Activated CD4-positive, alpha-beta T cell treated with anti-CD3 and anti-CD28 coated beads, Interleukin-2, amount 50 U/mL, for 4 hours (primary cell): ENCODE measurements at places on chromosomes 2 and 18.

- DNase-seq, result no peak
Measured at GRCh38 chr2:193583638-193584400, 1389.1 kb upstream of the TMEFF2 start.

DNA sequence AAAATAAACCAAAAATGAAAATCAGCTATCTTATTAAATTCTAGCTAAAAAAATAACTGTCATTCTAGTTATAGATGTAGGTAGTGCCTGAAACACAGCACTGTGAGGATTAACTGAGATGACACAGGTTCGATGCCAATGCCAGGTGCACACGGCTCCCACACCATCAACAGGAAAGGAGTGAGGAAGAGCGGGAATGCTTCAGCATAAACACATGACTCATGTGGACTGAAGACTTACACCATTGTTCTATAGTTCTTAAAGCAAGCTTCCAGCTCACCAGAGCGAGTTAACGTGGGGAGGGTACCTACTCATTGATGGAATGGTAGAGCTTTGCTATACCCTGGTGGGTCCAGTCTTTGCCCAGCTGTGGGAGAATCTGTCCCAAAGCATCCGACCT is 76.7 kb downstream of the EMILIN2 start:
- DNase-seq, result no peak

GRCh38 chr2:17912266-17912691 is 33.8 kb downstream of the KCNS3 start:
- DNase-seq, result no peak

DNA sequence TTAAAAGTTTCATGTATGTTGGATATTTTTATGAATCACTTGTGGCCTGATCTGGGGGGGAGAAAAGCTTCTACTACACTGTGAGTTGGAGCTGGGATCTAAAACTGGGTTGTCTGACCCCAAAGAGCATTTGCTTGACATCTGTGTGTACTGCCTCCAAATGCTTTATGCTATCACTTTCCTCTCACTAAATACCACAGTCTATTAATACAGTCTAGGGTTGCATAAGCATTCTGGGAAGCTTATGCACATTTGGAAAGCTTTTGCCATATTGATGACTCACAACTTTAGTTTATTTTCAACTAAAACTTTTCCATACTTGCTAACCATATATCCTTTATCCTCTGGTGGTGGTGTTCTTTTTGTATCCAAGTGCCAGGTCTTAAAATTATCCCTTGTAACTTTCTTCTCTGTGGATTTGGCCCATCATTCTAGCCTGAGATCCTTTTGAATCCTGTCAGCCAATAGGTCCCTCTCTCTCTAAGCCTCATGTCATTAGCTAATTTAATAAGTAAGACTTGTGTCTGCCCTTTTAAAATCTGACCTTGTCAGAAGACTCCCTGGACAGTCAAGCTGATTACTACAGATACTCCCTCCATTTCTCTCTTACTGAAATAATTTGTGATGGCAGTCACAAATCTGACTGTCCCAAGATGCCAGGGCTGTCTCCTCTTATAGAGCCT is 72.7 kb downstream of the NXPH2 start:
- DNase-seq, result no peak

DNA sequence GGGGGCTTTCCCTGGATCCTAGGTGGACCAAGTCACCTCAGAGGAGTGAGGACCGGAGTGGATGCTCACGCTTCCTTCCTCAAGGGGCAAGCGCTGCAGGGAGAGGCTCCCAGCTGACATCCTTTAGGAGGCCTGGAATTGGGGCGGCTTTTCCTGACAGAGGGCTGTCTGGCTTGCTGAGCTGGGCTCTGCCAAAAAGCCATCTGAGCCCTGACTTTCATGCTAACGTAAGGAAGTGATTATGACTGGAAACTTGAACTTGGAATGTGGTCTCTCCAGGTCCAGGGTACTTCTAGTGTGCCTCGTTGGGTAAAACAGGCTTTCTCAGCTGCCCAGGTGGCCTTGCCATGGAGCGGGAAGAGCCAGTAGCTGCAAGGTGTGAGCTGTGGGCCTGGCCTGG is 268.3 kb upstream of the SPRED2 start:
- no peak for DNase-seq

GRCh38 chr2:216664593-216665034 is 30.7 kb downstream of the IGFBP5 start:
- no peak for DNase-seq

DNA sequence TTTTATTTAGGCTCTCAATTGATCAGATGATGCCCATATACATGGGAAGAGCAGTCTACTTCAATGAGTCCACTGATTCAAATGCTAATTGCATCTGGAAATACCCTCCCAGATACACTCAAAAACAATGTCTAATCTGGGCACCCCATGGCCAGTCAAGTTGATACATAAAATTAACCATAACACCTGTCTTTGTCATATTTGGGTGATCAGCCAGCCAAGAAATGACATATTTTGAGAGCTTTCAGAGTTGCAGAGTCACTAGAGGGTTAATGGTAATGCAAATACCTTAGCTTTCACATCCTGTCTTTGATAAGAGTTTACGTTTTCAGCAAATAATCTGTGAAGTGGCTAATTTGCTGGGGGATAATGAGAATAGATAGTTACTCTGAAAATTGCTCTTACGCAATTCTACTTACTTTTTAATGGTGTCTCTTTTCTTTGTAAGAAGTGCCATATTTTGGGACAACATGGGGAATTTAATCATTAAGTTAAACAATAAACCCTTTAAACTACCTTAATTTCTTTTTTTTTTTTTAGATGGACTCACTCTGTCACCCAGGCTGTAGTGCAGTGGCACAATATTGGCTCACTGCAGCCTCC is 49.1 kb downstream of the CCDC195 start:
- DNase-seq, result no peak

DNA sequence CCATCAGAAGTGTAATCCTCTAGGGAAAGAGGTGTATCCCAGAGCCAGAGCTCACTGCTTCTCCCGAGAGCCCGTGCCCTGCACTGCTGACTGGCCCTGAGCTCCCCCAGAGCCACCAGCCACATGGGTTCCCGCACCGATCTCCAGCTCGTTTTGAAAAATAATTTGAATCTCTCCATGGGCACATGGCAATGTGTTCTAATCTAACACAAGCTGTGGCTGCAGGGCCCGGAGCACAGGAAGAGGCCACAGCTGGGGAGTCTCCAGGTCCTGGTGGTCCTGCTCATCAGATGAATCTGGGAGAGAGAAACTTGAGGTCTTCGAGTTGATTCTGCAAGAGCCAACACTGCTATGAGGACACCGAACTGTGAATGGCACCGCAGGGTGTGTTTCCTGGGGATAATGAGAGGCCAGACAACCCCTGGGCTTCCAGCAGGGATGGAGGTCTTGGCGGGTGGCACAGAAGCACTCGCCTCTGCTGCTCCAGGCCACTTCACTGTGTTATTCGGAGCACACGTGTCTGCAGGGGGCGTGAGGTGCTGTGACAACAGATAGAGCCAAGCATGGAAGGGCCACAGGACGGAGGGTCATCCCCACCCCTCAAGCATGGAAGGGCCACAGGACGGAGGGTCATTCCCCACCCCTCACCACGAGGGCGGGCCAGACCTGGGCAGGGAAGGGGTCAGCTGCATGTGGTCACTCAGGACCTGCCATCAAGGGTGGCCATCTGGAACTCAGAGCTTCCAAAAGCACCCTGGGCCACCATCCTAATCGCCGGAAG is 196.8 kb downstream of the NDUFA10 start:
- no peak for DNase-seq

GRCh38 chr18:21100146-21100545 is 11.5 kb downstream of the ROCK1 start:
- DNase-seq, result no peak
